ENCODE measurements at places on chromosomes 12 and 14.

GRCh38 chr12:24212496-24212895 lies 263.0 kb upstream of the SOX5 start:
- no peak for DNase-seq

DNA sequence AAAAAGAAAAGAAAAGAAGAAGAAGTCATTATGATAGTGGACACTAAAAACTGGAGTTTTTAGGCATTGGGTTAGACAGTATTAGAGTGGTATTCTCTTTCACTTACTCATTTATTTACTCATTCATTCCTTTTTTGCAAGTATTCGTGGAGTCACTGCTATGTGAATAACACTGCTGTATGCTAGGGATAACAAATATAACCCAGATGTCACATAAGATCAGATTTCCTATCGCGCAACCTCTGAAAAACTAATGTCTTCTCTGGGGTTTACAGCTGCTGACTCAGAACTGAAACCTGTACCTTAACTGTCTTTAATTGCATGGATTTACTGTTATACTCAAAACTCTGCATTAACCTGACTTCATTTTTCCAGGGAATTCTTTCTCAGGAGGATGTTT lies 353.7 kb downstream of the LRIG3 start:
- DNase-seq = peak; percentile 87

DNA sequence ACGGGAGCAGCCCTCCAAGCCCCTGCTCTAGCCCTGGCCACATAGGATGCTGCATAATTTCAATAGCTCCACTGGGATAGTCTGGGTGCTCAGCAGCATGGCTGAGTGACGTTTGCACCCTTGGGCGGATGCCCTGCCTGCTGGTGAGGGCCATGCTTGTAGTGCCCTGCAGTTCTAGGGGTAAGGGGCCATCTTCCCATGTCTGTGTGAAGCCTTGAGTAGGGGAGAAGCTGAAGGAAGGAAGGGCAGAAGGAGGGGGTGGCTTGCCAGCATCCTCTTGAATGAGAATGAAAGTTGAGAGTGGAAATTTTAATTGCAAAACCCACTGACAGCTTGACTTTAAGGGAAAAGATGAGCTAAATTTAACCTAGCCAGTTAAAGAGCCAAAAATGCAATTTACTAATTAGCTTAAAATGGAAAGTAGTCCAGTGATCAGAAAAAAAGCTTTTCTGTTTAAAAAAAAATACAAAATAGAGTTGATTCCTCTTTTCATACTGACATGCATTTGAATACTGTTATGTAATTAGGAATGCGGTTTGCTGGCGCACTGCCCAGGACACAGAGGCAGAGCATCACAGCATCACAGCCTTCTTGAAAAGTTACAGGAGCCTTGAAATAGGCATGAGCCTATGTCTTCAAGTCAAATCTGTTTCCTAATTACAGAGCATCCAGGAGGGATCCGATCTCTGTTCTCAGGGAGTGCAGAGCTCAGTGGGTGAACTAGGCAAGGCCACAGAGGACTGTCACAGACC lies 18.5 kb upstream of the EML1 start:
- DNase-seq = no peak

DNA sequence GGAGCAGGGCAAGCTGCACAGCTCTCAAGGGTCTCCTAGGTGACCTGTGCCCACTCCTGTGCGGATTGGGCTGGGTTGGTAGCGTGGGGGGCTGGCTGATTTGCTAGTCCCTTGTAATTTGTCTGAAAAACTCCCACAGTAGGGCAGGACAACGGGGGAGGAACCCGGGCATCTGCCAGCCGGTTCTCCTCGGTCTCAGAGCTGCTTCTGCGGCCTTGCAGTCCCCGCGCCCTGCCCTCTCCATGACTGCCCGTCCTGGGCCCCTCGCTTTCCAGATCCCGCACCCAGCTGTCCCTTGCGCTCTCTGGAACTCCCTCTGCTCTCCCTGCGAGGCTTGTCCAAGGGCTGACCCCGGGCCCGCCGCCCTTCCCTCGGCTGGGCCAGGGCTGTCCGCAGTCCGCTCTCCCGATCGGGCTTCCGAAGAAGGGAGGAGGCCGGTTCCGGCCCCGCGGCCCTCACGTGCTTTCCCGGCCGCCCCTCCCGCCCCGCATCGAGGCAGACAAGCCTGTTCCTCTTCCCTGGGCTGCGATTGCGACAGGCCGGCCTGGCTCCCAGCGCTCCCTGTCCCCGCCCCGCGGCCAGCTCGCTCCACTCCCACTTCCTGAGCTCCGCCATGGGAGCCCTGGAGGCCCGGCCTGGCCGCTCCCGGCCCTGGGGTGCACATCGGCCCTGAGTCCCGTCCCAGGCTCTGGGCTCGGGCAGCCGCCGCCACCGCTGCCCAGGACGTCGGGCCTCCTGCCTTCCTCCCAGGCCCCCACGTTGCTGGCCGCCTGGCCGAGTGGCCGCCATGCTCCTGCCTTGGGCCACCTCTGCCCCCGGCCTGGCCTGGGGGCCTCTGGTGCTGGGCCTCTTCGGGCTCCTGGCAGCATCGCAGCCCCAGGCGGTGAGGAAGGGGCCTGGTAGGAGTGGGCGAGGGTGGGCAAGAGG lies at the start of gene LTBR:
Gene LTBR, plus strand, starts transcription at position 591 of the 927 bp plus-strand sequence. Its CDS starts 197 bp downstream, at position 788.
- peak; percentile 90 for DNase-seq

- DNase-seq = no peak
These were observed 2.6 kb upstream of the WNT10B start for GRCh38 chr12:48973941-48974673.

DNA sequence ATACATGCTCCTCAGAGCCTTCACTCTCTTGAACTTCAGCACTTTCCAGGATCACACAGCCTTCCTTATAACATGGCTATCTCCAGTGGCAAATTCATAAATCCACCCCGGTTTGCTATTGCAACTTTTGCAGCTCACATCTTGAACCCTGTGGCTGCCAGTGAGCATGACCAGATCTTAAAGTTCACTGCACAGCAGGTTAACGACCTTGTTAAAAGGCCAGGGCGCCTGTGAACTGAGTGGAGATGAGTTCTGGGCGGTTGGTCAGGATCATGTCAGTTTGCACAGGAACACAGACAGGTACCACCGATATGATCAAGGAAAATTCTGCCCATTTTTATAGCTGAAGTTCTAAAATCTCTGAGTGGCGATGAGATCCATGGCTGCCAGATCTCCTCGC lies 24.7 kb upstream of the LTA4H start:
- no peak for DNase-seq

- DNase-seq = no peak
These were observed 83.2 kb upstream of the TBX3 start for GRCh38 chr12:114767084-114767760.

DNA sequence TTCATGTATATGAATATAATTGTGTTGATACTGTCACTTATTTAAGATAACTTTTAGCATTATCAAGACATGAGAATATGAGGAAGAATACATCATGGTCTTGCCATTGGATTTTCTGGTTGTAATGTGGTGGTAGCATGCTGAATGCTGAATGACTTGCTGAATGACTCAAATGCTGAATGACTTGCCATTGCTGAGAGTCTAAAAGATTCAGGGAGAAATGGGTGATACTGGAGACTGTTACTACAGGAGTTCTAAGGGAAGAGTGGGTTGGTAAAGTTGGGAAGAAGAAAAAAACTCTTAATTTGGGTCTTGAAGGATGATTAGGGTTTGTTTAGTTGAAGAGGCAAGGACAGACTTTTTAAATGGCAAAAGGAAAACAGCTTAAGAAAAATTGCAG lies 72.1 kb upstream of the MANSC4 start:
- no peak for DNase-seq

DNA sequence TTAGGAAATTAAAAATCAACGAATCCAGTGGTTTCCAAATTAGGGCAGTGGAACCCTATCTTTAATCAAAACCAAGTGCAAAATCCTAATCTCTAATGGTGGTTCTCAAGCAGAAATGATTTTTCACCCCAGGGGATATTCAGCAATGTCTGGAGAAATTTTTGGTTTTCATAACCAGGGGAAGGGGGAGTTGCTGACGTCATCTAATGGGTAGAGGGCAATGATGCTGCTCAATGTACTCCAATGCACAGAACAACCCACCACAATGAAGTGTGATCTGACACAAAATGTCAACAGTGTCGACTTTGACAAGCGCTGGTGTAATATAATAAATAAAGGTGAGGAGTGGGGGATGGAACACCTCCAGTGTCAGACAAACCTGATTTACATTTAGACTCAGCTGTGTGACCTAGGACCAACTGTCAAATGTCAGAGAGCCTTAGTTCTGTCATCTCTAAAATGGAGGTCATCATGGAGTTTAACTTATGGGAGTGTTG lies 81.5 kb downstream of the CMKLR1 start:
- no peak for DNase-seq

DNA sequence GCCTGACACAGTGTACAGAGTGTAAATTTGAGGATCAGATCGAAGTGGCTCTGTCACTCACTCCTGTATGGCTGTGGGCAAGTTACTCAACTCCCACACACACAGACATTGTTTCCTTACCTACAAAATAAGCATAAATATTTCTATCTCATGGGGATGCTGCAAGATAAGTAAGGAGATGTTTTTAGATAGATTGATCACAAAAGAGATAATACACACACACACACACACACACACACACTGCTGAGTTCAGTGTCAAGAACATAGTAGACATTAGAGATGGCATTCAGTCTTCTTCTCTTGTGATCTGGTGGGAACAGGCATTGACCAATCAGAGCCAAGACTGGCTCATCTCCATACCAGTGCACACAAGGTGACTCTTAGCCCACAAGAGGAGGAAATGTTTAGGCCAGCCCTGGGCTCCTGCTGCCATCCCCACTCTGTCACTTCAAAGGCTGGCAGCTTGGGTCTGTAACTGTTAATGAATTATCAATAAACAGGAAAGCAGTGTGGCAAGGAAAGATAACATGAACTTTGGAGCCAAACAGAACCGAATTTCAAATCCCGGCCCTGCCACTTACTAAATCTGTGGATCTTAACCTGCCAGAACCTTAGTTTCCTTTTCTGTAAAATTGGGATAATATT lies 3.4 kb upstream of the RNASE8 start:
- DNase-seq = no peak

DNA sequence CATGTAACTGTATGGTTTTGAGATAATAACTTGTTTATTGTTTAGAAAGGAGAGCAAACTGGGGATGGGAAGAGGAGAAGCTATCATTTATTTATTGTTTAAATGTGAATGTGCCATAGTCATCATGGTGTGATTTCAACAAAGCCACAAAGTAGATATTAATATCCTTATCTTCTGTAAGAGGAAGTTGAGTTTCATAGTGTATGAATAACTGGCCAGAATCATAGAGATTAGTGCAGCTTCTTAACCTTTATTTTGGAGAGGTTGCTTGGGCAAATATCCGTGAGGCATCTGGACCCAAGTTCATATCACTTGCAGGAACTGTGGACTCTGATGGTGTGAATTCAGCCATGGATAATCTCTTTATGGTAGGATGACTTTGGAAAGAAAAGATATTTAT lies 26.8 kb upstream of the LYZ start:
- no peak for DNase-seq

GRCh38 chr14:38616959-38617358 lies 361.1 kb upstream of the CLEC14A start:
- DNase-seq = no peak

- DNase-seq = no peak
These were observed 165.9 kb downstream of the DERA start for GRCh38 chr12:16076970-16077522.

DNA sequence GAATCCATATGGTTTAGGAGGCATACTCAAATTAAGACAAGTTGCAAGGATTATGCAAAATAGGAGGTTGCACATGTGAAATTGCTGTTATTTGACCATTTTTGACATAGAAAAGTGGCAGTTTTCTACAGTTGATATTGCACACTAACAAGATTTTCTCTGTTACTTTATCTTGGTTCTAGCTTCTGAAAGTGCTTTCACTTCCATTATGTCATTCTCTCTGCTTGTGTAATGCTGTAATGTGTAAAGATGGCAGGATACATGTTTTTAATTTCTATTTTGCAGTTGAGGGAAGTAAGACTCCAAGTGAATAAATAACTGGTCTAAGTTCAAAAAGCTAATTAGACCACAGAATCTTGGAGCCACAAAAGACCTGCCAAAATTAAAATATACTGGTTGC lies 60.6 kb downstream of the MYRFL start:
- no peak for DNase-seq

DNA sequence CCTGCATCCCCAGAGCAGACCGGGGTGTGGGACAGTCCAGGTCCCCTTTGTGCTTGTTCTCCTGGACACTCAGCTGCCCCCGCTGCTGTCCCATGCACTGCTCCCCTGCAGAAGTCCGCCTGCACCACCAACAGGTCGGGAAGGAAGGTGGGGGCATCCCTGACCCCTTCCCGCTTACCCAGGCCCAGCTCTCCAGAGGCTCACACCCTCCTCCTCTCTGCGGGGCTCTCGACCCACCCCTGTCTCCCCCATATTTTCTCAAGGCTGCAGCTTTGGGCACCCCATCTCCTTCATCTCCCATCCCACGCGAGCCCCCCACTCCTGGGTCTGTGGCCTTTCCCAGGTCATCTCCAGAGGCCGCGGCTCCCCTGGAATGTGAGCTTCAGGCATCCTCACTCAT lies 9.4 kb downstream of the ZBTB42 start:
- DNase-seq = no peak

- DNase-seq = no peak
These were observed 6.4 kb downstream of the SLC15A4 start for GRCh38 chr12:128817111-128818015.

DNA sequence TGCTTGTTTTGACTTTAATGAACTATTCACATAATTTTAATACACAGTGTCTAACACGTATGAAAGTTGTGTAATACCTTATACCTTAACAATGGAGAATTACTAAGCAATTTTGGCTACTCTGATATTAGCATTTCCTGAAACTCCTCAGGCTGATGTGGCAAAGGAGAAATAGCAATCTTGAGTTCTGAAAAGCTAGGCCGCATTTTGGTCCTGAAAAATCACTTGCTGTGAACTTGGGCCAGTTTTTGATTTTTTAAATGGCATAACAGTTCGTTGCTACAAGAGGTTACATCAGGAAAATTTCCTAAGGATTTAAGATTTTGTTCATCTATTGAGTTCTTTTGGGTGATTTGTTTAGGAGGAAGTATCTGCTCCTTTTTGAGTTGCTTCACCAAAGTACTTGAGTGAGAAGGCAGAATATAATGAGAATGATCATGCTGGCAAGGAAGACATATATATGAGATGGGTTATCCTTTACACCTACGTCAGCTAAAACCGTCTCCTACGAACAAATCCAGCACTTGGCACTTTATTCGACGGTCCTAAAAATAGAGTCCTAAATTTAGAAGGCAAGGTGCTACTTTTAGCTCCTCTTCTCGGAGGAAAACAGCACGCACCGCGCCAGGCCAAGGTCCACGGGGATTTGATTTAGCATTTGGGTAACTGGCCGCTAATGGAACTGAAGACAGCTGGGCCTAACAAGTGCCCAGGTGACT lies 32.2 kb downstream of the MIA2 start:
- DNase-seq = no peak

DNA sequence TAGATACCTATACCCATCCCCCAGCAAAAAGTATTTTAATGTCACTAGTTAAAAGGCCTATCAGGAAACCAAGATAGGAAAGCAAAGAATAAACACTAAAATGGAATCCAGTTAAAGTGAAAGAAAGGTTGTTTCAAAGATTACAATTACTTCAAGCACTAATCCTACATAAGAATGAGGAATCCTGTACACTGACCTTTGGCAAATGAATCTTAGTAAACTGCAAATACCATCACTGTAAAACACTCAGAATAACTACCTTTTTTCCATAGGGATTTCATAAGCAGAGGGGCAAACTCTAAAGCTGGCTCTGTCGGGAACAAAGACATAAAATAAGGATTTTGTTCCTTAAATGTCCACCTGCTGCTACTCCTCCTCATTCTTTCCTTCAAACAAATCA lies 25.9 kb downstream of the CEP83 start:
- no peak for DNase-seq

GRCh38 chr12:50924439-50925341 lies 27.7 kb upstream of the HIGD1C start:
- peak; percentile 87 for DNase-seq
